ENCODE measurements at places on chromosomes 5 and 9. TPM values are rescaled to one million over a fixed set of nuclear protein-coding genes. Genes with fewer than 3 reads are reported as not detected.

GRCh38 chr5:67455970-67456369 lies 259.4 kb upstream of the CD180 start:
- no peak for DNase-seq
- H3K4me3 ChIP-seq = no peak overlapping the region
- H3K36me3 ChIP-seq = no peaks in the 10 kb centered on the region
- no peaks in the 10 kb centered on the region for H3K27me3 ChIP-seq
- peaks cover 3% of the 10 kb centered on the region for H3K4me1 ChIP-seq
- no peak overlapping the region for H3K27ac ChIP-seq

DNA sequence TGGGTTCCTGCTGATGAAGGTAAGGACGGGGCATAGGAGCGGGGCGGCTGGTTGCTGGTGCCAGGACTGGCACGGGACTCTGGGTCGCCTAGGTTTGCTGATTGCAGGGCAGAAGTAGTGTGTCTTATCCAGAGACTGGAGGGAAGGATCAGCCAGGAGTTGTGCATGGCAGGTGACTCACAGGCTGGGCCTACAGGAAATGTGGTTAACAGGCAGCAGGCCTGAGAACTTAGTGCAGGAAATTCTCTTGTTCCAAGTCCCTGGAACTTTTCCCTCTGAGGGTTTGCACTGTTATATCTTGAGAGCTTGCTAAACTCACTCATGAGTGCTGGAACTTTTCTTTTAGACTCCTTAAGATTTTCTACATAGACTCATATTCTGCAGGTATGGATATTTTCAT lies 95.1 kb downstream of the ANXA2R start:
- no peaks in the 10 kb centered on the region for H3K27me3 ChIP-seq
- H3K4me1 ChIP-seq = no peaks in the 10 kb centered on the region
- DNase-seq = no peak
- H3K36me3 ChIP-seq = no peaks in the 10 kb centered on the region

DNA sequence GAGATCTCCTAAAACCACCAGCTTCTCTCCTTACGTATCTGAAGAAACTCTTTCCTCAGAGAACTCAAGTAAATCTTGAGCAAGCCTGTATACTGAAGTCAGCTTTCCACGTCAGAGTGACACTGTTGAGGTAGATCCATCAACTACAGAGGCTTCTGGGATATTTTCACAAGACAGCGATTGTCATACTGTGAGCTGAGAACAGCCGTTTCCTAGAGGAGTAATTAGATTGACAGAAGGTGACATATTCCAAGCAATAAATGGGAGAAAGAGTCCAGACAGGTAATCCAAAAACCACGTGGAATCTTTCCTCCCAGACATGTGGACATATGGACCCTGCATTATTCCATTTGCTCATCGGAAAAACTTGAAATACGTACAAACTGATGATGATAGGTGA lies 117.2 kb downstream of the MEF2C start:
- no peaks in the 10 kb centered on the region for H3K27me3 ChIP-seq
- DNase-seq = no peak
- no peaks in the 10 kb centered on the region for H3K4me1 ChIP-seq
- no peak overlapping the region for H3K27ac ChIP-seq

DNA sequence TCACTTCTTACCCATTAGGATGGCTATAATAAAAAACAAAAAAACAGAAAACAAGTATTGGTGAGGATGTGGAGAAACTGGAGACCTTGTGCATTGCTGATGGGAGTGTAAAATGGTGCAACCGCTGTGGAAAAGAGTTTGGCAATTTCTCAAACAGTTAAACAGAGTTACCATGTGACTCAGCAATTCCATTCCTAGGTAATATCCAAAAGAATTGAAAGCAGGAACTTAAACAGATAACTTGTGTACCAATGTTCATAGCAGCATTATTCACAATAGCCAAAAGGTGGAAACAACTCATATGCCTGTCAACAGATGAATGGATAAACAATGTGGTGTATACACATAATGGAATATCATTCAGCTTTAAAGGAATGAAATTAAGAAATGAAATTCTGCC lies 28.9 kb downstream of the DCP2 start:
- peaks cover 12% of the 10 kb centered on the region for H3K36me3 ChIP-seq
- H3K4me1 ChIP-seq = no peaks in the 10 kb centered on the region
- DNase-seq = no peak
- no peak overlapping the region for H3K4me3 ChIP-seq

GRCh38 chr5:81805086-81805485 lies 54.2 kb upstream of the SSBP2 start:
- no peaks in the 10 kb centered on the region for H3K4me1 ChIP-seq
- no peak for DNase-seq

DNA sequence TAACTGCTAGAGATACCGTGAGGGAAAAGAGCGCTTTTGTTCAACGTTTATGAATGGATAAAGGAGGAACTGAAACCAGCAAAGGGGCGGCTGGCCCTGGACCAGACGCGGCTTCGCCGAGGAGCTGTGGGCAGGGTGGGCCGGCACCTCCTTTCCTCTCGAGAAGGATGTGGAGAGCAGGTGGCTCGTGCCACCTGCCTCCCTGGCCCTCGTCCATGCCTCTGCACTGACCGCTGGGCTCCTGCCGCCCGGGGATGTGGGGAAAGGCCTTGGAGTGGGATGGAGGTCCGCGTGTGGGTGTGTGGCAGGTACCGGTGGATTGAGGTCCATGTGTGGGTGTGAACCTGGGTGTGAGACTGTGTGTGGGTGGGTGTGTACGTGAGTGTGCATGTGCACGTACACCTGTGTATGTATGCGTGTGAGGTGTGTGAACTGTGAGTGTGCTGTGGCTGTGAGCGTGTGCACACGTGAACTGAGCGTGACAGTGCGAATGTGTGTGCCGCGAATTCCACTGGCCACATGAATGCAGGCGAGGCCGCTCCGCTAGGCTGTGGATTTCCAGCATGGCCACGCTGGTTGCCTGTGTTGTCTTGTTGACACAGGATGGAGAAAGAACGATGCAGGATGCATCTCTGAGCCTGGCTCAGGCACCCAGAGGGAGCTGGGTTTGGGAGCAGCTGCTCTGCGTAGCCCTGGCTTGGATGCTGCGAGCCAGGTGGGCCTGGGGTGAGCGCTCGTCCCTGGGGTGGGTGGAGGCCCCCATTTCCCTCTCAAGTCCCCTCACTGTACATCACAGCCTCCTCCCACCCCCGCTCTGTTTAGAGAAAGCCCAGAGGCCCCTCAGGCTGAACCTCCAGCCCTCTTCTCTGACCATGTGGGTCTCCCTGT lies 4.4 kb upstream of the CEP72 start:
- H3K36me3 ChIP-seq = peaks cover under 1% of the 10 kb centered on the region
- no peak for DNase-seq
- H3K4me3 ChIP-seq = peak overlapping the region; percentile 16
- no peak overlapping the region for H3K27ac ChIP-seq

- H3K27ac ChIP-seq = no peak within 1 kb of the TSS
- peaks cover 4% of the 10 kb centered on the region for H3K4me1 ChIP-seq
- H3K4me3 ChIP-seq = peak within 1 kb of the TSS; percentile 60
- peaks cover 90% of the 10 kb centered on the region for H3K27me3 ChIP-seq
- H3K36me3 ChIP-seq = peaks cover 2% of the 10 kb centered on the region
- peak; percentile 2 for DNase-seq
These were observed at the start of gene HTR4 for GRCh38 chr5:148653836-148654781. Gene HTR4, minus strand, starts transcription at chr5:148654527. Its CDS starts 17,513 bp downstream, at chr5:148637014.

GRCh38 chr5:179614745-179615144 lies 8.7 kb downstream of the HNRNPH1 start:
- H3K27me3 ChIP-seq = peaks cover 52% of the 10 kb centered on the region
- peak overlapping the region; percentile 82 for H3K4me3 ChIP-seq
- DNase-seq = no peak

GRCh38 chr9:133539991-133540697 lies 5.6 kb downstream of the ADAMTSL2 start:
- H3K4me1 ChIP-seq = peaks cover 12% of the 10 kb centered on the region
- peaks cover 4% of the 10 kb centered on the region for H3K27me3 ChIP-seq
- H3K36me3 ChIP-seq = no peaks in the 10 kb centered on the region
- H3K4me3 ChIP-seq = no peak overlapping the region

DNA sequence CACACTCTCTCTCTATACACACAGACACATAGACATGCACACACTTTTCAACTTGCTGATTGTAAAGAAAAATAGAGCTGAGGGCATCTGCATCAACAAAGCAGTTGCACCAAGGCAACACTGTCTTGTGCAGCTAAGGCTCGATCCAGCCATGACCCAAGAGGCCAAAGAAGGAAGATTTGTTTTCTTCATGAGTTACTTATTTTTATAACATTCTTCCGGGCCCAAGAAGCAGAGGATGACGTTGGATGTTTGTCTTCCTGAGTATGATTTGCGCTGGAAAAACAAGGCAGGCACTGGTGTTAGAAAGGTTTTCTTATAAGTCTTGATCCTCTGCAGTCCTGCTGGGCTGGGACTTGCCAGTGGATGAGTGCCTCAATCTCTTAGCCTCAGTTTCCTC lies 344.1 kb downstream of the ADAMTS6 start:
- H3K4me3 ChIP-seq = no peak overlapping the region
- no peak overlapping the region for H3K27ac ChIP-seq
- no peaks in the 10 kb centered on the region for H3K4me1 ChIP-seq
- H3K27me3 ChIP-seq = no peaks in the 10 kb centered on the region
- no peaks in the 10 kb centered on the region for H3K36me3 ChIP-seq

GRCh38 chr5:159451197-159452052 lies 121.1 kb upstream of the IL12B start:
- H3K27ac ChIP-seq = no peak overlapping the region
- H3K4me1 ChIP-seq = no peaks in the 10 kb centered on the region
- DNase-seq = no peak
- H3K4me3 ChIP-seq = no peak overlapping the region
- H3K27me3 ChIP-seq = no peaks in the 10 kb centered on the region
- H3K36me3 ChIP-seq = no peaks in the 10 kb centered on the region

DNA sequence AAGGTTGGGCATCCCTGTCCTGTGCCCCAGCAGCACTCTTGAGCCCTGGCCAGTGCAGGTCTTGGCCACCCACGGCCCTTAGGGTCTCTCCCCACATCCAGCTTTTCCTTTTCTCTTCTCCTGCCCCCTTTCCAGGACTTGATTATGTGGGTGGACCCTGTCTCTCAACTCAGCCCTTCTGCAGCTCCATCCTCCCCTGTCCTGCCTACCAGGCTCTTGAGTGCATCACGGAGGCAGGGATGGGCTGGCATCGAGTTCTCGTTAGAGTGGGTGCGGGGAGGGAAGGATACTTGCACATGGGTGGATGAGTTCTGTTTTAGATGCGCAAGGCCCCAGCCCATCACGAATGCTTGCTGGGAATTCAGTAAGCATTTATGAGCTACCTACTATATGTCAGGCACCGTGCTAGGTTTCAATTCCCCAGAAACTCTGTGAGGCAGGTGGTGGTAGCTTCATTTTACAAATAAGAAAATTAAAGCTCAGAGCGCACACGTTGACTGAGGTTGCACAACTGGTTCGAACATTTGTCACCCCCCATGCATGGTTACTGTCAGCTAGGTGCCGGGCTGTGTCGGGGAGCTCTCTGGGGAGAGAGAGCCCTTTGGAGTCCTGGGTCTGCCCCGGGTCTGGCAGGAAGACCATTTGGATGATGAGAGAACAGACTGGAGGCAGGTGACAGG lies 144.6 kb upstream of the PITX1 start:
- H3K27ac ChIP-seq = no peak overlapping the region
- DNase-seq = no peak
- H3K4me3 ChIP-seq = no peak overlapping the region

- H3K27me3 ChIP-seq = peaks cover 16% of the 10 kb centered on the region
- H3K36me3 ChIP-seq = no peaks in the 10 kb centered on the region
- peaks cover 30% of the 10 kb centered on the region for H3K4me1 ChIP-seq
- peak; percentile 26 for DNase-seq
- H3K4me3 ChIP-seq = peak overlapping the region; percentile 70
These were observed 44.1 kb downstream of the GAS1 start for GRCh38 chr9:86902991-86903733.

- H3K27ac ChIP-seq = no peak overlapping the region
- no peaks in the 10 kb centered on the region for H3K27me3 ChIP-seq
- H3K4me1 ChIP-seq = peaks cover 12% of the 10 kb centered on the region
- H3K36me3 ChIP-seq = no peaks in the 10 kb centered on the region
These were observed 14.6 kb upstream of the PRR16 start for GRCh38 chr5:120449501-120449900.

CCL21 gene
- total RNA-seq = not detected

ZFP37 gene
- 8.4 TPM for total RNA-seq

IGIP gene
- total RNA-seq = 1.4 TPM

FAM200C gene
- 9.6 TPM for total RNA-seq

PCDHB12 gene
- 3.1 TPM for total RNA-seq

WDR38 gene
- total RNA-seq = not detected

GNA14 gene
- total RNA-seq = not detected

SPOCK1 gene
- total RNA-seq = 75.6 TPM

GRIA1 gene
- 1.2 TPM for total RNA-seq

FKTN gene
- total RNA-seq = 18.3 TPM

C7 gene
- not detected for total RNA-seq

CFAP90 gene
- 0.84 TPM for total RNA-seq

MEIKIN gene
- total RNA-seq = not detected

Data from neural crest cell (in vitro differentiated cells).